ENCODE measurements at places on chromosomes 11 and 22.

- no peak for DNase-seq
Measured at GRCh38 chr11:19980957-19981669, 179.2 kb downstream of the DBX1 start.

- DNase-seq, result no peak
Measured at GRCh38 chr11:133516845-133517244, 15.5 kb downstream of the OPCML start.

GRCh38 chr22:29093501-29094300, 20.9 kb downstream of the KREMEN1 start:
- no peak for DNase-seq

- peak; percentile 30 for DNase-seq
Measured at GRCh38 chr11:64358907-64359711, at the start of gene RPS6KA4. Gene RPS6KA4 (plus strand): TSS chr11:64359162. CDS start chr11:64359236, 74 bp downstream.

- no peak for DNase-seq
Measured at GRCh38 chr22:49235463-49236300, 592.0 kb downstream of the BRD1 start.

DNA sequence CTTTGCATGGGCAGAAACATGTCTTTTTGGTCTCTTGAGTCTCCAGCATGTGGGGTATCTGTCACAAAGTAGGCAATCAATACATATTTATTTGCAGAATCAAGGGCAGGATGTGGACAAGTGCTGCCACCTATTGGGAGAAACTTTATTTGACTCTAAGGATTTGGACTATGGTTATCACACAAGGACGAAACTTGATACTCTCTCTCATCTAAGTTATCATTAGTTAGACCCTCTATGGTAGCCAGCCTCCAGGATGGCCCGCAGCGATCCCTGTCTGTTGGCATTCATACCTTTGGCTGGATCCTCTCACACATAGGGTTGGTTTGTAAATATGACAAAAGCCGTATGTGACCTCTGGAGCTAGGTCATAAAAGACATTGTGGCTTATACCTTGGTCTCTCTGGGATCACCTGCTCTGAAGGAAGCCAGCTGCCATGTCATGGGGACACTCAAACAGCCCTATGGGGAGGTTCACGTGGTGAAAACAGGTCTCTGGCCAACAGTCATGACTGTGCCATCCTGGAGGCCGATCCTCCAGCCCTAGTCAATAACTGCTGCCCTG, 1.1 kb upstream of the FBXO7 start:
- DNase-seq, result peak; percentile 66

DNA sequence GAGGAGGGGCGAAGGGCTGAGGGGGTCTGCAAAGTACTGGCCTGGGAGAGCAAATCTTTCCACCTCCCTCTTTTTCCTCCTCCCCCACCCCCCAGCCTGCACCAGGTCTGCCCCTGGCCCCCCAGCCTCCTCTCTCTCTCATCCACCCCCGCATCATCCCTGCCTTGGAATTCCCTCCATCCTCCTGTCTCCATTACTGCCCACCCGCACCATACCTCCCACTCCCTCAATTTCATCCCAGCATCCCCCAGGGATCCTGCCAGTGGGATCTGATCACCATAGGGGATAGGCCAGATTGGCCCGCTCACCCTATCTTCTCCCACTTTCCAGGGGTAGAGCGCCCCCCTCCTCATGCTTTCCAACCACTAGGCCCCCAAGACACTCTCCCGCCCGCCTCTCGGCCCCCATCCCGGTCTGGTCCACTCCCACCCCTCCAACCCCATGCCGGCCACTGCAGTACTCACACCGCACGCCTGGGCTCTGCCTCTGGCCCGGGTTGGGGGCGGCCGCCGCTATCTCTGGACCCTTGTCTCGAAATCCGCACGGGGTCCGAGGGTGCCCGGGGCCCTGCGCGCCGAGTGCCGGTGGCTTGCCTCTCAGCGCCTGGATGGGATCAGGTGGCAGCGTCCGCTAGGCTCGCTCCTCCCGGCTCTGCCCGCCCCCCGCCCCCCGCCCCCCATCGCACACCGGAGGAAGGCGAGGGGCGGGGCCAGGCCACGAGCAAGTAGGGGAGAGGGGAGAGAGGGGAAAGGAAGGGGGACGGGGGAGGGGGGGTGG, at the start of gene GAL3ST3:
Gene GAL3ST3, minus strand, starts transcription at position 615 of the 777 bp plus-strand sequence. CDS start 3,746 bp downstream, outside the sequence.
- DNase-seq, result no peak

DNA sequence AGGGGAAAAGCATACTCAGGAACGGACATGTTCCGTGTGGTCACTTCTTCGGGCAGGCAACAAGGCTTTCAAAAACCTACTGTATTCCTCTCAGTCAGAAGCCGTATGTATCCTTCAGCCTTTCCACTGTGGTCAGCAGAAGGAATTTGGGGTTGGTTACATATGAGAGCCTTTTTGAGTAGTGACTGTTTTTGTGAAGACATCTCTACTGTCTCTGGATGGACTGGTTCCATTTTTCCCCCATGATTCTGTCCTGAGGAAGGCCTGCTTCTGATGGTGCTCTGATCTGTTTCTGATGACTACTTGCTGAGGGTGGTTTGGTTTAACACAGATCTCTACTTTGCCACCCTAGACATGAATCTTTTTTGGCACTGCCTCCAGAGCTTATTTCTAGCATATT, 63.7 kb upstream of the HORMAD2 start:
- DNase-seq, result no peak

- DNase-seq, result no peak
Measured at GRCh38 chr11:75850787-75851186, 35.8 kb downstream of the UVRAG start.

DNA sequence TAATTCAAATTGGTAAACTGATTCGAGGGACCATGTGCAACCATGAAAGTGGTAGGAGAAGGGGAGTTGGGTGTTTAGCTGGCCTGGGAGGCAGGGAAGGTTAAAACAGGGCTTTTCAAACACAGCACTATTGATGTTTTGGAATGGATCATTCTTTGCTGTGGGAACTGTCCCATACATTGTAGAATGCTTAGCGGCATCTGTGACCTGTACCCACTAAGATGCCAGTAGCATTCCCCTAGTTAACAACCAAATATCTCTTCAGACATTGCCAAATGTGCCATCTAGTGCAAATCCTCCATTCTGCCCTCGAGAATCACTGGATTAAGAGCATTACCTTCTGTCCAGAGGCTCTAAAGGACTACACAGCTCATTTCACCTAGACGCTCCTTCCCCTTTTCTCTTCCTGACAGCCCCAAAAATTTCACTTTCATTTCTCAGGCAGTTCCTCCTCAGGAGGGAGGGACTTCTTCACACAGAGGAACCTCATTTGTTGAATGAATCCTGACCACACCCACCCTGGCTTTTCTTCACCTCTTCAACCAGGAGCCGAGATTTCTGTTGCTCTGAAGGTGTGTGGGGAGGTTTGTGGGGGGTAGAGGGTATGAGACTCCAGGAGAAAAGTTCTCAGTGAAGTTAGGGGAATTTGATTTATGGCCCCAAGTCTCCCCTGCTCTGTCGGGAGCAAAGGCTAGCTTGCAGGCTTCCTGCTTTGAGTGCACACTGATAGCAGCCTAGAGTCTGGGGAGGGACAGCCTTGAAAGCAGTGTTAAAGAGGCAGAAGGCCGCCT, at the start of gene TRIM34:
Gene TRIM34, plus strand, starts transcription at position 513 of the 791 bp plus-strand sequence. CDS start 7,331 bp downstream, outside the sequence.
- peak; percentile 57 for DNase-seq

DNA sequence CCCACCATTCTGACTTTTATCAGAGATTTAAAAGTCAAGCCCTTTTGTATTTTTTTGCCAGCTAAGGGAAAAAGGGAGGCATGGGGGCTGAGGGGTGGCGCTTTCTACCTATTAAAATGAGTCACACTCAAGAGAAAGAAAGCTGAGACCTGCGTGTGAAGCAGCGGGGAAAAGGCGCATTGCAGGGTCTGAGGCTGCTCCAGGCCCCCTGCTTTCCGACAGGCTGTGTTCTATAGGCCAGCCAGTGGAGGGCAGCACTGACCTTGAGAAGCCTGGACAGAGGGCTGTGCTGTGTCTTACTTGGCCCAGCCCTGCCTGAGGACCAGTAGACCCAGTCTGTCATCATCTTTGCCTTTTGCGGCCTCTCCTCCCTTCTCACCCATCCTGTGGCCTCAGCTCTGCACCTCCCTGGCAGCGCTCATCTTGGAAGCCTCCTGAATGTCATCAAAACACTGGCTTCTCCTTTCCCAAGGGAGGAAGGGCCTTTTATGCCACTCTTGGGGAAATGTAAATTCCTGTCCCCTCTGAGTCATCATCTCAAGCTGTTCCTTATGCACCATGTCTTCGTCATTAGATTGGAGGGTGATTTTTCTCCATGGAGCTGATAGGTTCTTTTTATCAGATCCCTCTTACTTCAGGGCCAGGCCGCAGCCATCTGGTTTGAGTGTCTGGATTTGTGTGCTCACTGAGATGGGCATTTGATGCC, 12.6 kb upstream of the MAPK8IP1 start:
- DNase-seq, result peak; percentile 50

- no peak for DNase-seq
Measured at GRCh38 chr11:83035070-83035854, 36.4 kb downstream of the RAB30 start.

- DNase-seq, result no peak
Measured at GRCh38 chr11:48087974-48088681, 107.8 kb downstream of the PTPRJ start.

- DNase-seq, result no peak
Measured at GRCh38 chr11:46565232-46565840, 28.5 kb downstream of the AMBRA1 start.

GRCh38 chr11:116792869-116793771, 1.4 kb upstream of the APOA5 start:
- DNase-seq, result peak; percentile 64

- no peak for DNase-seq
Measured at GRCh38 chr22:37345863-37346504, 63.7 kb downstream of the CYTH4 start.

- DNase-seq, result no peak
Measured at GRCh38 chr11:119651802-119652584, 77.0 kb downstream of the NECTIN1 start.

- peak; percentile 30 for DNase-seq
Measured at GRCh38 chr11:63869683-63870082, 30.8 kb downstream of the MARK2 start.

DNA sequence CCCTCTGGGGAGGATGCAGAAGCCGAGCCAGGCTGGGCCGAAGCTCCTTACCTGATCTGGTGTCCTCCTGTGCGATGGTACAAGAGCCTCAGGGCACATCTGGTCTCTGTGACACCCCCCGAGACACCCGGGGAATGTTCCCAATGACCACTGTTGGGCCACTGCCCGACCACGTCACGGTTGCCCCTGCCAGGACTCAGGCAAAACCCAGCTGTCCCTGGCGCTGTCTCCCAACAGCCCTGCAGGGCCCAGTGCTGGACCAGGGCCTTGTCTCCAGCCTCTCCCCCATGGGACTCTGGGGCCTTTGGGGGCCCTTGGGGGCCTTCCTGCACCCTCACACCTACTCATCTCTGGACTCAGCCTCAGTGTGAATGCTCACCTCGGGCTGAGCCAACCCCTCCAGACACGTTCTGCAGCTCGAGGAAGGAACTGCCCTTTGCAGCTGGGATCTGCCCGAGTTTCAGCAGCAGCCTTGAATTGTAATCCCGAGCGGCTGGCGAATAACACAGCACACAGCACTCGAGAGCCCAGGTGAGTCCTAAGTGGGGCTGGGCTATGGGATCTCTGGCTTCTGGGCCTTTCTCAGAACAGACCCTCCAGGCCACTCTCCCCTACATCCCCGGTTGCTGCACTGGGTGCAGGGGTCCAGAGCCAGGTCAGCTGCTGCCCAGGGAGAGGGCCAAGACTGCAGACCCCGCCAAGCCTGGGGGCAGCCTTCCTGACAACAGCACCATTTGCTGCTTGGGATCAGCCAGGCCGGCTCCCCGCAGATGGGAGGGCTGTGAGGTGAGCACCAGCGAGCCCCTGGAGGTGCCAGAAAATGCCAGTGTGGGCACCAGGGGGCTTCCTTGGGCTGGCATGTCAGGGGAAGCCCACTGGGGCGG, 39.8 kb downstream of the RTN4R start:
- DNase-seq, result no peak

DNA sequence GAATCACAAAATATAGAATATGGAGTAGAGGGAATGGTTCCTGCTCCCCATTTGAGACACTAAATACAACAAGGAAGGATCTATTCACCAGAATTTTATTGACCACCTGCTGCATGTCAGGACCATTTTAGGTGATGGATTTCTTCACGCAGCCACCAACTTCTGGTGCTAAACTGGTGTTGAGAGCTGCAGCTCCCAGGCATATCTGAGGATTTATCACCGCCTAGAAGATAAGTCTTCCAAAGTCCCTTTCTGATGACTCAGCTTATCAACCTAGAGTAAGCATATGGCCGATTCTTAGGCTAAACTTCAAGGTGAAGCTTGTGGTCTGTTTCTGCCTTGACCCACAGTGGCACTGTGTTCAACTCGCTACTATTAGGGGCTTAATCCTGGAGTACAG, 6.7 kb downstream of the DDI1 start:
- DNase-seq, result no peak

GRCh38 chr22:22576244-22576988, 17.4 kb upstream of the PRAME start:
- DNase-seq, result peak; percentile 31

- no peak for DNase-seq
Measured at GRCh38 chr22:47990481-47990880, 1228.0 kb downstream of the TBC1D22A start.

DNA sequence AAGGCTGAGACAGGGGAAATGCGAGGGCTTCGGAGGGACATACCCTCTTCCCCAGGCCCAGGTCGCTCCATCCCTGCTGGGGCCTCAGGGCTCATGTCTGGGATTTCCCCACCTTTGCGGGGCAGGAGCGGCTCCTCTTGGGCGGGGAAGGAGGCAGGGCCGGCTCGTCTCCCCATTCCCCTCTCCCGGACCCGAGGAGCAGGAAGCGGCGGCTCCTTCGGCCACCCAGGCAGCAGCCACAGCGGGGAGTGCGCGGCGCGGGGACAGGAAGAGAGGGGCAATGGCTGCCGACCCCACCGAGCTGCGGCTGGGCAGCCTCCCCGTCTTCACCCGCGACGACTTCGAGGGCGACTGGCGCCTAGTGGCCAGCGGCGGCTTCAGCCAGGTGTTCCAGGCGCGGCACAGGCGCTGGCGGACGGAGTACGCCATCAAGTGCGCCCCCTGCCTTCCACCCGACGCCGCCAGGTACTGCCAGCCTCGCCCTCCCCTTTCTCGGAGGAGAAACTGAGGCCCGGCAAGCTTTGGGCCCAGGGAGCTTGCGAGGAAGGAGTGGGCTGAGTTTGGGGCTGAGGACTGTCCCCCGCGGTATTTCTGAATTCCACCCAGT, at the start of gene ANKK1:
Gene ANKK1, plus strand, starts transcription at position 175 of the 607 bp plus-strand sequence. Its CDS starts 106 bp downstream, at position 281.
- no peak for DNase-seq

DNA sequence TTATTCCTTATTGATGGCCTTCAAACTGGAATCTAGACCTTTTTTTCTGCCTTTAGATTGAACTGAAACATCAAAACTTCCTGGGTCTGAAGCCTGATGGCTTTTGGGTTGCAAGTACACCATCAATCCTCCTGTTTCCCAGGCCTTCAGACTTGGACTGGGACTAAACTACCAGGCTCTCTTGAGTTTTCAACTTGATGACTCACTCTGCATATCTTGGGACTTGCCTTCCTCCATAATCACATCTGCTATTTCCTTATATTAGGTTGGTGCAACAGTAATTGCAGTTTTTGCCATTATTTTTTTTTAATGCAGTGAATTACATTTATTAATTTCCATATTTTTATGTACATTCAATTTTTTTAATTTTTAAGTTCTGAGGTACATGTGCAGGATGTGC, 7.0 kb downstream of the OR51B5 start:
- DNase-seq, result no peak

GRCh38 chr11:92128026-92128425, 96.6 kb upstream of the FAT3 start:
- no peak for DNase-seq

GRCh38 chr22:37381489-37381888, 45.8 kb downstream of the ELFN2 start:
- no peak for DNase-seq

GRCh38 chr11:12604557-12605153, 69.6 kb upstream of the TEAD1 start:
- DNase-seq, result no peak

Measured in kidney capillary endothelial cell (primary cell).